ENCODE measurements at places on chromosomes 2 and 18.

DNA sequence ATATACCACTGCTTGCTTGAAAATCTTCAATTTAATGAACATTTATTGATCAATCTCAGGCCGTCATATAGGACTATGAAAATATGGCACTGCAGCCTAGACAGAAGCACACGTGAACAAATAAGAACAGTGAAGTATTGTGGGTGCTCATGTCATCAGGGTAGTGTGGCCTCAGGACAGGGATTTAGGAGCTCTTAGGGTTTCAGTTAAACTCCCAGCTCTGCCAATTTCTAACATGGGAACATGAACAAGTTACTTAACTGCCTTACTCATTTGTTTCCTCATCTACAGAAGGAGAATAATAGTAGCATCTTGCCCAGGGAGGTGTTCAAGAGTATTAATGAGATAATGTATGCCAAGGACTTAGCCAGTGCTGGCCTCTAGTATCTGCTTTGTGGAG, 146.0 kb upstream of the MAP3K20 start:
- DNase-seq, result no peak

- no peak for DNase-seq
Observed at GRCh38 chr2:40105593-40105992, 326.5 kb upstream of the THUMPD2 start.

DNA sequence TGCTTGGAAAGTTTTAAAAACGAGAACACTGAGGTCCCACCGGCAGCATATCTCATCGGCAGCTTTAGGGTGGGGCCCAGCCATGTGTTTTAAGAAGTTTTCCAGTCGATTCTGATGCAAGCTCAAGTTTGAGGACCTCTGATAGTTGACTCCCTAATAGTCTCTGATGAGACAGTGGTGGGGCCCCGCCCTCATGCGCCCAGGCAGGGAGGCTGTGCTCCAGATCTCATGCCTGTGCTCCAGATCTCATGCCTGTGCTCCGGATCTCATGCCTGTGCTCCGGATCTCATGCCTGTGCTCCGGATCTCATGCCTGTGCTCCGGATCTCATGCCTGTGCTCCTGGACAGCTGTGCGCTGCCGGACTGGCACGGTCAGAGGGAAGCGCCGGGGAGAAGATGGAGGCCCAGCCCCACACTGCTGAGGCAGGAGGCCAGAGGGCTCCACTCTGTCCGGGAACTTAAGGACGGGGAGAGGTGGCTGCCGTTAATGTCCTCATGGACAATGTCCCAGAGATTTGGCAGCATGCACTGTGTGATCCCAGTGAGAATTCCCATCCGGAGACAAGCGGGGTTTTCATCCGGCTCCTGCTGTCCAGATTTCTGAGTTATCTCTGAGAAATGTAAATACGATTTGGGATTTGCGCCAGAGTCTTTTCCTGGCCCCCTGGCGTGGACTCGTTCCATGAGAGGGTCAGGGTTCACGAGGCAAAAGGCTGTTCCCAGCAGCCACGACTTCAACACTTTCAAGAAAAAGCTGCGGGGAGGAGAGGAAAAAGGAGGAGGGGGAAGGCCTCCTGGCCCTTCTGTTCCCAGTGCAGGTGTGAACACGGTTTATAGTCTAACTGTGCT, 9.4 kb upstream of the COLEC11 start:
- no peak for DNase-seq

DNA sequence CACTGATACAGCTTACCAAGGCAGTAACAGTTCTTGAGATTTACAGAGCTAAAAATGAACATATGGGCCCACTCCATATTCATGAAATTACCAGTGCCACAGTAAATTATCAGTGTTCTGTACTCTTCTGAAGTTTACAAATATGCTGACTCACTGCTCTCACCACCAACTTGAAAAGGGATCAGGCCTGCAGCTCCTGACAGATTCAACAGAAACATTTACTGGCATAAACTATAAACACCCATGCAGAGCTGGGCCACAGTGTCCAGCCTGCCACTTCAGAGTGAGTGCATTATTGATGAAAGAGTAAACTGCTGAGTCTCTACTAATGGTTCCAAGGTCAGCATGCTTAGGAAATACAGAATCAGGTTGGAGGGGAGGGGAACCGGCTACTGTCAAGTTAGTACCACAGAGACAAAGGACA, 83.1 kb downstream of the FARSB start:
- no peak for DNase-seq

DNA sequence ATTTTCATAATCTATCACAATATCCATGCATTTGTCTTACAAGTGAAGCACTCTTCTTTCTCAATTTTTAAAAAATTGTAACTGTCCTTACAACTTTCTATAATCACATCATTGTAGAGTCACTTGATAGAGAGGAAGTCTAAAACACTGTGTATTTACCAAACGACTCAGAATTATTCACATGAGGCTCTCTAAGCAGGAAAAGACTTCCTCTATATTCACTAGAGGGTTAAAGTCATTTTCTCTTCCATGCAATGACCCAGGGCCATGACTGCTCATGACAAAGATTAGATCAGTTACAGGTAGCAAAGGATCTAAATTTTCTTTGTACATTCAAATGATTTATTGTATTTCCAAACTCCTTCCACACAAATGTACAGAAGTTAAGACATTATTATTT, 9.0 kb upstream of the SLC1A4 start:
- no peak for DNase-seq

GRCh38 chr2:17426743-17427142, 91.5 kb downstream of the RAD51AP2 start:
- DNase-seq, result no peak

GRCh38 chr18:23188068-23188760, 52.9 kb downstream of the CABLES1 start:
- DNase-seq, result no peak
